ENCODE measurements at places on chromosomes 7 and 10. TPM values are rescaled to one million over a fixed set of nuclear protein-coding genes. Genes with fewer than 3 reads are reported as not detected.

DNA sequence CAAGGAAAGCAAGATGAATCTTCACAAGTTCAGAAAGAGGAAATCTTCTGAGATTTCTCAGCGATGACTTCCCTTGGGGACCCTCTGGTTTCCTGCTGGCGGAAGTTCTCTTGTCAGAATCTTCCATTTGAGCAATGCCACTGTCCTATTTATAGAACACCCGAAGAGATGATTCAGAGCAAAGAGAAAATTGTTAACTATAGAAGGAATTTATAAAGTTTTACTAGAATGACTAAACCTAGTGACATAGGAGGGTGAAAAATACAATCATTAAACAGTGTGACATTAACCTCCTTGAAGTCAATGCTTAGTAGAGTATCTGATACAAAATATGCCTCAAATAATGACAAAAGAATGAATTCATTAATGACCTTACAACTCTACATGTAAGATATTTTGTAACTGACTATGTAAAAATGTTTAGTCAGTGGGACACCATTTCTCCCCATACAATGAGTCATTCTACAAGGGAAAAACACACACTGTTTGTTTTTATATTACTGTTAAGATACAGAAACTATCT lies 206.5 kb upstream of the CNTNAP2 start:
- no peak for DNase-seq

Gene NUTM2B
- total RNA-seq, result 0.96 TPM

- DNase-seq, result no peak
Observed at GRCh38 chr10:57696641-57697040, 571.1 kb downstream of the IPMK start.

GRCh38 chr7:91034459-91035368 lies 229.5 kb upstream of the FZD1 start:
- DNase-seq, result no peak

GRCh38 chr10:114720685-114721278 lies 62.7 kb upstream of the ABLIM1 start:
- no peak for DNase-seq

GRCh38 chr7:117825132-117825531 lies 48.1 kb downstream of the CTTNBP2 start:
- no peak for DNase-seq
